Left lung (tissue), 14 donors: ENCODE measurements at places on chromosomes 12 and 14. TPM values are rescaled to one million over a fixed set of nuclear protein-coding genes. Genes with fewer than 3 reads are reported as not detected.

The ALDH1L2 gene
- polyA plus RNA-seq, result 4.6 TPM

The BEST3 gene
- 0.34 TPM for polyA plus RNA-seq

GRCh38 chr12:54417712-54418440 is 1.2 kb downstream of the ITGA5 start:
- DNase-seq, result no peak

DNA sequence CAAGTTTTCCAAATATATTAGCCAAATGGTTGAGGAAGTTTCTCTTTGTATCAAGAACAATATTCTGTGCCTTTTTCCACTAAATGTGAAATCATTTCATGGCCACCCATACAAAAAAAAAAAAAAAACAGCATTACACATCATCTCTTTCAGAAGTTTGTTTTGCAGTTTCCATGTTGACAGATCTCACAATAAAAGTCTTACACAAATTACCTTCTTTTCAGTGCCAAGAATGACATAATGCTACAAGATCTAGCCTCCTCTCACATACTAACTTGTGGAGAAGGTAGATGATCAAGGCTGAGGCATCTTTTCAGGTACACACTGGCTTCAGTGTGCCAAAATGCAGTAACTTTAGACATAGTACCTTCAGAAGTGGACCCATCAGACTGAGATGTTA is 35.3 kb downstream of the PRKD1 start:
- DNase-seq, result no peak

DNA sequence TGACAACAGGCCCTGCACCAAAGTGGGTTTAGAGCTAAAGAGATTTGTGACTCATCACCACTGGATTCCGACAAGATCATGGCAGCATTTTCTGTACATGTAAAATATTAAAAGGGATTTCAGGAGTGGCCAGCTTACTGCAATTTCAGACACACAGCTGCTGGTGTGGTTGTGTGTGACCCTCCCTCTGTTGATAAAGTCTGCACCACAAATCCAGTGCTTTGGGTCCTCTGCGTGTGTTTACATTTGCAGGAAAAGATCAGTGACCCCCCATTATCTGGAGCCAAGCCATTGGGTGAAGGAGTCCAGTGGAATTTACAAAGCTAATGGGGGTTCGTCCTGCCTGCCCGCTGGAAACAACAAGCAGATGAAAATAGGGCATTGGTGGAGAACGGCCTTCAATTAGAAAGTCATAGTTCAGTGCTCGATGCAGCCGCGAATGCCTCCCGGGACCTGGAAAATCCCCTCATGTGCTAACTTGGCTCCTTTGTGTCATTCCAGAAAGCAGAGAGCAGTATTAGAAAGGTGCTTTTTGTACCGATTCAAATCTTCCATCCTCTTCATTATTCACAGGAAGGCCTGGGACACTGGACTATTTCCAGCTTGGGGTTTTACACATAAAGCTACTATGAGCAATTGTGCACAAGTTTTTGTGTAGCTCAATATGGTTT is 188.5 kb upstream of the TMEM132C start:
- DNase-seq, result no peak

DNA sequence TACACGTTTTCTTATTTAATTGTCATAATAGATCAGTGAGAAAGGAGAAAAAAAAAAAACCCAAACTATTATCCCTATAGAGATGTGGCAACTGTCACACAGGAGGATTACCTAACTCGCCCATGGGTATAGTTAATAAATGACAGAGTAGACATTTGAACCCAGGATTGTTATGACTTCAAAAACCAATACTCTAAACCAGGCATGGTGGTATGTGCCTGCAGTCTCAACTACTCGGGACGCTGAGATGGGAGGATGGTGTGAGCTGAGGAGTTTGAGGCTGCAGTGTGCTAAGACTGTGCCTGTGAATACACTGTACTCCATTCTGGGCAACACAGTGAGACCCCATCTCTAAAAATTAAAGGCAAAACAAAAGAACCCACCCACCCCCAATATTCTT is 114.5 kb downstream of the DENND5B start:
- no peak for DNase-seq
